ENCODE measurements at places on chromosomes 12 and 14. TPM values are rescaled to one million over a fixed set of nuclear protein-coding genes. Genes with fewer than 3 reads are reported as not detected.

Gene TAS2R31
- total RNA-seq: 0.48 TPM

Gene VTI1B
- 65.3 TPM for total RNA-seq

Gene BDKRB2
- total RNA-seq: 1.3 TPM

Gene MIPOL1
- 7.0 TPM for total RNA-seq

Gene DHRS2
- total RNA-seq: 1.1 TPM

Gene SELPLG
- total RNA-seq: 0.10 TPM

GRCh38 chr12:131452444-131452860 is 258.4 kb upstream of the SFSWAP start:
- DNase-seq: peak; percentile 87

DNA sequence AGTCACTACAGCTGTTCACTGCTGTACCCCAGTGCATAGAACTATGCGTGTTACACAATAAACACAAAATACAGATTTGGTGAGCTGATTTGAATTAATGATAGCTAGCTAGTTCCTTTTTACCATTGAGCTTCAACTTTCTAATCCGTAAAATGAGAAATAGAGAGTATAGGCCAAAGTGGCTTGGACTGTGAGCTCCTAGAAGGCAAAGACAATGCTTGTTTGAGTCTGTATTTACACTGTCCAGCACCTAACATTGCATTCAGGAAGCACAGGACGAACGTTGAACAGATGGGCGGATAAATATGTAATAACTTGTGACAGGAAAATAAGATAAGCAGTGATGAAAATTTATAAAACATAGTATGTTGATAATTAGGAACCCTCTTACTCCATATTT is 31.5 kb downstream of the SLC17A8 start:
- DNase-seq: no peak

GRCh38 chr12:100797246-100797645 is 2.7 kb downstream of the ANO4 start:
- DNase-seq: no peak

- no peak for DNase-seq
These were observed 345.2 kb upstream of the KITLG start for GRCh38 chr12:88925454-88925853.

DNA sequence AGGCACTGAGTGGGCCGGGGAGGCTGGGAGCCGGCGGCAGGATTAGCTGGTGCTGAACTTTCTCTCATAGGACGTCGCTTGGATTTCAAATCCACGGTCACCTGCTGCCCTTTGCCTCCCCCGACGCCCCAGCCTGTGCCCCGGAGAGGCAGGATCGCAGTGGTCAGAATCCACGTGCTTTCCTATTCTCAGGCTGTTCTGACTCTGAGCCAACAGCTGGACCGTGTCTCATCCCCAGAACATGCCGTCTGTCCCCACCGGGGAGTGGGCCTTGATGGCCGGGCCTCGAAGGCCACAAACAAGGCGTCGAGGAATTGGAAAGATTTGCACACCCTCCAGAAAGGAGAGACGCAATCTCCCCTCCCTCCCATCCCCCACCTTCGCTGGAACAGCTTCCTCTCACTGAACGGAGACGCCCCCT is 18.5 kb upstream of the MLXIP start:
- peak; percentile 27 for DNase-seq

DNA sequence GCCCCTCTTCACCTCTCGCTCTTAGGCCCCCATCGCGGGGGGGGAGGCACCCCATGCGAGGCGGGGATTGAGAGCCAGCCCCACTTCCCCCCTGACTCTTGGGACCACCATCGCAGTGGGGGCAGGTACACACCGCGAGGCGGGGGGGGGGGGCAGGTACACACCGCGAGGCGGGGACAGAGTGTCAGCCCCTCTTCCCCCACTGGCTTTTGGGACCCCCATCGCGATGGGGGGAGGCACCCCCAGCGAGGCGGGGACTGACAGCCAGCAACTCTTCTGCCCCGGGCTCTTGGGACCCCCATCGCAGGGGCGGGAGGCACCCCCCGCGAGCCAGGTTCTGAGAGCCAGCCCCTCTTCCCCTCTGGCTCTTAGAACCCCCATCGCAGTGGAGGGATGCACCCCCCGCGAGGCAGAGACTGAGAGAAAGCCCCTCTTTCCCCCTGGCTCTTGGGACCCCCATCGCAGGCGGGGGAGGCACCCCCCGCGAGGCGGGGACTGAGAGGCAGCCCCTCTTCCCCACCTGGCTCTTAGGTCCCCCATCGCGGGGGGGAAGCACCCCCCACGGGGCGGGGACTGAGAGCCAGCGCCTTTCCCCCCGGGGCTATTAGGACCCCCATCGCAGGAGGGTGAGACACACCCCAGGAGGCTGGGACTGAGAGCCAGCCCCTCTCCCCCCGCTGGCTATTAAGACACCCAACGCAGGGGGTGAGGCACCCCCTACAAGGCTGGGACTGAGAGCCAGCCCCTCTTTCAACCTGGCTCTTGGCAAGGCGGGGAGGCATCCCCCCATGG is 196.5 kb upstream of the PZP start:
- DNase-seq: peak; percentile 78

DNA sequence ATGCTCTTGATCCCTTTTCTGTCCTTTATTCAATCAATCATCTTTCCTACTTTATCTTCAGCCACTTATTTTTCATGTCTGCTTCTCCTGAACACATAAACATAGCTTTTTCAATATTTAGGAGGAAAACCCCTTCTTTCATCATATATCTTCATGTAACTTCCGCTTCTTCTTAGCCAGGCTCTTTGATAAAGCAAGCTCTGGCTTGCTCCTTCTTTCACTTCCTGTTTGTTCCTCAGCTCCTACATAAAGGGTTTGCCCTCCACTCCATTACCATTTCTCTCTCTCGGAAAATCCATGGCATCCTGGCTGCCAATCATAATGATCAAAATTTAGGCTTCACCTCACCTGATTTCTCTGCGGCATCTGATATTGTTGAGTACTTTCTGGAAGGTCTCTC is 33.7 kb upstream of the HELB start:
- no peak for DNase-seq

DNA sequence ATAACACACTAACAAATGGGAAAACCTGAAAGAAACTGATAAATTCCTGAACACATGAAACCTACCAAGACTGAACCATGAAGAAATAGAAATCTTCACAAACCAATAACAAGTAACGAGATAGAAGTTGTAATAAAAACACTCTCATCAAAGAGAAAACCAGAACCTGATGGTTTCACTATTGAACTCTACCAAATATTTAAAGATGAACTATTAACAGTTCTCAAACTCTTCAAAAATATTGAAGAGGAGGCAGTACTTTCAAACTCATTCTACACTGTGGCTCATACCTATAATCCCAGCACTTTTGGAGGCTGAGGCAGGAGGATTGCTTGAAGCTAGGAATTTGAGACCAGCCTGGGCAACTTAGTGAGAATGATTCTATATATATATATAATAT is 48.4 kb upstream of the TMTC2 start:
- DNase-seq: no peak

DNA sequence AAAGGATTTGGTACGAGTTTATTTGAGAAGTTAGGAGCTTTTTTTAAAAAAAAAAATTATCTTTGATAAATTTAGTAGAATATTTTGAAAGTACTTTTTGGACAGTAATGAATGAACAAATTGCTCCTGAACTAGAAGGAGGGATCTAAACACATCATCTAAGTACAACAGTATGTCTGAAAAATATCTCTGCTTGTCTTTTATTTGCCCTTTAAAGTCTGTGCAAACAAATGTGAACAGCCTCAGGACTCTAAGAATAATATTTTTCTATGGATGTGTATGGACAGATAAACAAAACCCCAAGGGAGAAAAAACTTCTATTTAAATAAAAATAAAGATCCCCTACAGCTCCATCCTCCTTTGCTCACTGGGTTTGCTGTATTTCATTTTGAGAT is 19.5 kb downstream of the FBXL14 start:
- DNase-seq: no peak

DNA sequence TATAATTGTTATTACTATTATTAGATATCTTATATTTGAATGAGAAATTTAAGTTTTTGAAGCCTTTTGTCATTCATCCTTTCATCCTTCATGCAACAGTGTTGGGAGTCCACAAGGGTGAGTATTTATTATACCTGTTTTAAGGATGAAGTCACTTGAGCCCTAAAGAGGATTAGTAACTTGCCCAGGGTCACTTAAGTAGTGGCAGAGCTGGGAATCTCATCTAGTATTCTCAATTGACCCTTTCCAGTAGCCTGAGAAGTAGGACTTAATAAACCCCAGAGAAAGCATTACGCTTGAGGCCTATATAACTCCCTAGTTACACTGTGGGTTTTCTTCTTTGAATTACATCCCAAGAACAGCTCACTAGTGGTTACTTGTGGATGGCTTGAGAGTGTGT is 119.8 kb downstream of the SRGAP1 start:
- DNase-seq: no peak

DNA sequence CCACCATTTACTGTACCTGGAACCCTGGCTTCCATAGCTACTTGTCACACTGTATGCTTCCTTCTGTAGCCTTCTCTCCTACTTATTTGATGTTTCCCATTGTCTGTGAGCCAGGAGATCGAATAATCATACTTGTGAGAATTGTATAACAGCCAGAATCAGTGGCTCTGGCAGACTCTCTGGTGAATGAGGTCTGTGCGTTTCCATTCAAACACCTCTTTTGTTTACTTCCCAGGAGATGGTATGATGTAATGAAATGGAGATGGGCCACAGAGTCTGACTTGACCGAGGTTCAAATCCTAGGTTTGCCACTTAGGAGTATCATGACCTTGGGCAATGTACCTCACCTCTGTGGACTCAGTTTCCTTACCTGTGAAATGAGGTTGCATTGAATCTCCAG is 35.7 kb upstream of the CLMN start:
- DNase-seq: no peak

DNA sequence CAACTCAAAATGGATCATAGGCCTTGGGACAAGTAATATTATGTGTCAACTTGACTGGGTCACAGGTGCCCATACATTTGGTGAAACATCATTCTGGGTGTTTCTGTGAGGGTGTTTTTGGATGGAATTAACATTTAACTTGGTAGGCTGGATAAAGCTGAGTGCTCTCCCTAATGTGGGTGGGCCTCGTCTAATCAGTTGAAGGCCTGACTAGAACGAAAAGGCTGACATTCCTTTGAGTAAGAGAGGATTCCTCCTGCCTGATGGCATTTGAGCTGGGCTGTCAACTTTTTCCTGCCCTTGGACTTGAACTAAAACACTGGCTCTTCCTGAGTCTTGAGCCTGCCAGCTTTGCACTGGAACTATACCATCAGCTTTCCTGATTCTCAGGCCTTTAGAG is 93.4 kb upstream of the ESRRB start:
- DNase-seq: no peak
